ENCODE measurements at places on chromosomes 7 and 10.

DNA sequence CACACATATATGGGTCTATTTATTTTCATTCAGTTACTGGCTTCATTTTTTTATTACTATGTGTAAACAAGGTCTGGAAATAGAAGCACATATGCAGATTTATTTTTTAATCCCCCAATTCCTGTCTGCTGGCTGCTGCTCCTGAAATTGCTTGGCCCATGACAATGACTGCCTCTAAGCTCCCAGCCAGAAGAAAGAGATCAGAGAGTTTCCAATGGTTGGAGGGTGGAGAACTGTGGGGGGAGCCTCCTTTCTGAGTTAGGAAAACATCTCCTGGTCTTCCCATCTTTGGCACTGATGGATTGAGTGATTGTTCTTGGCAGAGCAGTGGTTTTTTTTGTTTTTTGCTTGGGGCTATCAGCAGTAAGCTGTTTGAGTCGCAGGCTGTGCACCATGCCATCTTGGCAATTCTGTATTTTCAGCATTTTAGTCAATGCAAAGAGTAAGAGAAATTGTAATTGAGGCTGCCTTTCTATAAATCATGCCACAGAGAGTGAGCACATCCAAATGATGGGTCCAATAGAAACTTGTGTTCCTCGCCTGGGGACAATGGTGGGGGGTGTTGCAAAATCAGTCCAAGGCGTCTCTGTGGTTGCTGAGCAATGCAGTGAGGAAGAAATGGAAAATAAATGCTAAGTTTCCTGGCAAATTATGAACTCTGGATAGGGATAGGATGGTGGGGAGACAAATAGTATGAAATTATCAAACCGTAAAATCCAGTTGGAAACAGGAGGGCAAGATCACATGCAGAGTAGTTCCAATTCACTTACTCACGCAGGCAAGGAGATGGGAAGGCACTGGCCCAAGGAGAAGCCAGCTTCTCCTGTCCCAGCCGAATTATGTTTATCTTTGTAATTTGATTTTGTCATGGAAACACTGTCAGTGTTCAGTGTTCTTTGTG, 382.4 kb downstream of the SORCS3 start:
- DNase-seq = no peak

DNA sequence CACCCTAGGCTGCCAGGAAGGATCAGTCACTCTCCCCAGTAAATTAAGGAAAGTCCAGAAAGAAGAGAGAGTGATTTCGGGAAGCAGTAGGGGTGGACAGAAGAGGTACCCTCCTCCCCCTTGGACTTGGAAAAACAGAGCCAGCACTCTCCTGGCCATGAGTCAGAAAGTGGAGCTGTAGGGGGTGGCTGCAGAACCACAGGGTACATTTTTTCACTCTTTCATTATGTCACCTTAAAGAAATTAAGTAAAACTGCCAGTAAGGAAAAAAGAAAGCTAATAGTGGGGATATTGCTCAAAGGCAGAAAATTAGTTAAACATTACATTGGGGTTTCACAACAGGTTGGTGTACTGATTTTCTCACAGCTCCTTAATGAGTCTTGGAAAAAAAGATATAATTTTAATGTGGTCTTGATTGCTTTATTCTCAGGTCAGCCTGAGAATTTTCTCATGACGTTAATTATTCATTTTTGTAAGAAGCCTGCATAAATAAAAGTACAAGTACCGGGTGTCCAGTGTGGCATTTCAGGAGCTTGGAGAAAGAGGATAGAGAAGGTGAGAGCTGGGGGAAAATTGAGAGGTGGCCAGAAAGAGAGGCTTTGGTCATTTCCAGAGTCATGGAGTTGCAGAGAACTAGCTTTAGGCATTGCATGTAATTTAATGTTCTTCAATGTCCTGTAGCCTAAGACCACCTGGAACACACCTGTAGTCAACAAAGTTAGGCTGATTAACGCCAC, 23.2 kb upstream of the AOAH start:
- DNase-seq = no peak

DNA sequence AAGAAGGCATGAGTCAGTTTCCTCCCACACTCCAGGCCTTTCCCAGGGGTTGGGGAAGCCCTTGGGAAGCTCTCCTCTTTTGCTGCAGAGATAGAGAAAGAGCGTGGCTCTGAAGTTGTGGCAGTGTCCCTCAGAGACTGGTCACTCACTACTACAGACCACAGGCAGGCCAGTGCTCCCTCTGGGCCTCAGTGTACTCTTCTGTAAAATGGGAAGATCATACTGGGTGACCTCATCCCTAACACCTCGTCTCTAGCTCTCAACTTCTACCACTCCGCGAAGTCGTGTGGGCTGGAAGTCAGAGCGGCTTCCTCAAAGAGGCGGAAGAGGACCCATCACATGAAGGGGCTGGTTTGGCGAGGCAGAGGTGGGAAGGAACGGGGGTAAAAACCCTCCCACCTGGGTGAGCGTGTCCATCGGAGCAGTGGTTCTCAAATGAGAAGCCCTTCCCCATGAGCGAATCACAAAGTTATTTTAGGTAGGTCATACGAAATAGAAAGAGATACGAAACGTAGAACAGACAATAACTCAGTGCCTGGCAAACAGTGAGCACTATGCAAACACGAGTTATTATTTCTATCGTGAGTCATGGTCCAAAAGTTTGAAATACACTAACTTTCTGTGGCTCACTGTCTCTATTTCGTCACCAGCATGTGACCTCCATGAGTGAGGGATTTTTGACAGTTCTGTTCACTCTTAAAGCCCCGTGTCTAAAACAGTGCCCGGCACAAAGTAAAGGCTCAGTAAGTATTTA, 32.7 kb downstream of the PRKAG2 start:
- no peak for DNase-seq

GRCh38 chr7:41816111-41816510, 113.2 kb upstream of the INHBA start:
- peak; percentile 57 for DNase-seq

DNA sequence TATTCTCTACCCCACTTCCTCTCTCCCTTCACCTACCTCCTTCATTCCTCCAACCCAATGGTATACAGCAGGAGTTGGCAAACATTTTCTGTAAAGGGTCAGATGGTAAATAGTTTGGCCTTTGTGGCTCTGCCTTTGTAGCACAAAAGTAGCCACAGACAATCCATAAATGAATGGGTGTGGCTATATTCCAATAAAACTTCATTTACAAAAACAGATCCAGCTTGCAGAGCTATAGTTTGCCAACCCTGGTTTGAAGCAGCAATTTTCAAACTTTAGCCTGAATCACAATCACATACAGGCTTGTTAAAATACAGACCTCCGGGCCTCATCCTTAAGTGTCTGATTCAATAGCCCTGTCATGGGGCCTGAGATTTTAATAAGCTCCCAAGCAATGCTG, 110.5 kb downstream of the CPEB3 start:
- DNase-seq = no peak

DNA sequence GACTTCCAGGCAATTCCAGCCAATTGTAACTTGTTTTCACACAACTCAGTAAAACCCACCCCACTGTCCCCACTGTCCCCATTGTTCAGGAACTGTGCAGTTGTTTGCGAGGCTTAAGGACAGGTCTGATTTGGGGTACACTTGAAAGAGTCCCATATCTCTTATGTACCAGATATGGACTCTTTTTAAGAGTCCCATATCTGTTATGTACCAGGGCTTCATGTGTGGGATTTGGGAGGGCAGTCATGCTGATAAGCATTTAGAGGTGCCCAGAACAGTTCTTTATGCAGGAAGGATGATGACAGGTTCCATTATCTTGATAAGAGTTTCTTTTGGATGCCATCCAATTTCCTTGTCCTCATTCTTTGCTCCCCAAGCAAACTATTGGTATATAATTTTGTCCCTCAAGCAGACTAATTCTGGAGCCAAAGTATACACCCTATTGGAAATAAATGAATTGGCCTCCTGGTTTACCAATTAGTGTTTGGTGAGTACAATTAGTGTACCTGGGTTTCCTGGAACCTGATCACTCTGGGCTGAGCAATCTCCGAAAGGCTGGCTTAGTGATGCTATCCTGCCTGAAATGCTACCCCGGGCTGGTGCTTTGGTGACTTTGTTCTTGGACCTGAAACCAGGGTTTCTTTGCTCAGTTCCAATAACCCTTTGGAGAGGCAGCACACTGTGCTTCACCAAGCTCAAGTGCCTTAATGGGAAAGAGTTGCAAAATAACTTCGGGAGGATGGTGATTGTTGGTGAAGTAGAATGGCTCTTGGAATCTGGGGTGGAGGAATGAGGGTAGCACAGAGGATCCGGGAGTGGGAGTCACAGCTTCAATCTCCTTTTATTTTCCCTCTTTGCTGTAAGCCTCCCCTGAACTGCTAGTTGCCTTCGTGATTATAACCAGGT, 6.2 kb upstream of the DMBT1 start:
- DNase-seq = no peak

- no peak for DNase-seq
Measured at GRCh38 chr7:69309601-69310000, 288.7 kb upstream of the AUTS2 start.

GRCh38 chr7:66682350-66683093, 53.8 kb downstream of the KCTD7 start:
- peak; percentile 58 for DNase-seq

DNA sequence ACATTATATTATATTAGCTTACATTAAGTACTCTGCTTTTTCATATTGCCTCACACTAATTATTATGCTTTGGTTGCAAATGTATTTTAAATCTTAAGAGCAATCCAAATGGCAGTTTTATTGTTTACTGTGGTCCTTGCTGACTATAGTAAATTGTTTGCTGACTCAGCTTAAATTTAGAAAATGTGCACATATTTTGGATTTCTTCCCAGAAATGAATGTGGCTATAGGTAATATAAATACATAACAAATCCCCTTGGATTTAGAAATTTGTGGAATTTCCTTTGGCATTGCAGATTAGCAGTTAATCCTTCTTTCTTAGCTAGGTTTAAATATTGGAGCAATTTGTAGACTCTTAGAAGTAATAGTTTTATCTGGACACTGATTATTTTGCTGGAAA, 565.8 kb downstream of the NRG3 start:
- no peak for DNase-seq

- DNase-seq = peak; percentile 70
Measured at GRCh38 chr10:100508691-100509150, 10.9 kb downstream of the SEC31B start.

GRCh38 chr10:98330987-98331386, 63.0 kb upstream of the LOXL4 start:
- no peak for DNase-seq

GRCh38 chr10:5565671-5566581, 41.2 kb downstream of the CALML3 start:
- no peak for DNase-seq

- DNase-seq = no peak
Measured at GRCh38 chr10:112906945-112907344, 43.1 kb upstream of the TCF7L2 start.

DNA sequence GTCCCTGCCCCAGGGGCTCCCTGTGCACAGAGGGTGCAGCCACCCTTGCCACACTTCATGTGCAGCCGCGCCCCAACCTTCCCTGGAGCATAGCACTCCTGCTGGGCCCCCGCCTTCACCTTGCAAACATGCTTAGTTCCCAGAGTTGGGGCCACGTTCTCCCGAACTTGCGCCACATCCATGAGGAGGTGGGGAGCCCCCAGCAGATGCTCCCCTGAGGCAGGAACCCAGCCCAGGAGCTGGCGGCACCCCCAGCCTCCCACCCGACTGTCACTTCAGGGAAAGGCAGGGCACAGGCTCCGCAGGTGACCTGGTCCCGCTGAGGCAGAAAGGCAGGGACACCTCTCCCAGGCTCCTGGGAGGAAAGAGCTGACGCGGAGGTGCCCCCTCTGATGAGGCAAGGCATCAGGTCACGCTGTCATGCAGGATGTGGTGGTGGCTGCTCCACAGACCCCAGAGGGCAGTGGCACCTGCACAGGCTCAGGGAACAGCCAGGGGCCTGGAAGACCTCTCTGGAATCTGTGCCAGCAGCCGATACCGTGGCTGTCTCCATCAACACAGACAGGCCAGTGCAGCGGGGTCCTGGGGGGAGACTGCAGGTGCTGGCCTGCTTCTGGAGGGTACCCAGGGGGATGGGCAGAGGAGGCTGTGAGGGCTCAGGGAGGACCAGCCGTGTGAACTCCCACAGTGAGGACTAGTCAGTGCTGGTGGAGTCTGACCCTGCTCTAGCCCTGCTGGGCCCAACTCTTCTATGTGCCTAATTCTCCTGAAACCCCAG, 221.3 kb downstream of the MAD1L1 start:
- peak; percentile 18 for DNase-seq

GRCh38 chr10:58969576-58969975, 206.9 kb upstream of the PHYHIPL start:
- DNase-seq = no peak

- DNase-seq = no peak
Measured at GRCh38 chr10:110016039-110016438, 8.3 kb downstream of the ADD3 start.

DNA sequence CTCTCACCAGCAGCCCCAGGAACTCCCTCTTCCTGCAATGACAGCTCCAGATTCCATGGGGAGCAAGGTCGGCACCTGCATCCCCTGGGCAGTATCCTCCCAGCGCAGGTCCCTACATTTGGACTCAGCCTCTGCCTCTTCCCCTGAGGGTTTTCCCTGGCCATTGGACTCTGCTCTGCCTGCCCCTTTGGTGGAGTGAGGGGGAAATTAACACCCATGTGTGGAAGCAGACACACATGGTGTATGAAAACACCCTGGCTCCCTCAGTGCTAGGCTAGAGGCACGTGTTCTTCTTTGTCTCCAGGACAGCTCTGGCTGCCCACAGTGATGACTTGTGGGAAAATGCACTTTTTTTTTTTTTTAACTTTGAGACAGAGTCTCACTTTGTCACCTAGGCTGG, 8.4 kb downstream of the PRF1 start:
- no peak for DNase-seq
